ENCODE measurements at places on chromosomes 16 and 17.

GRCh38 chr16:68384288-68385161 is 63.8 kb downstream of the SMPD3 start:
- no peak for DNase-seq

- DNase-seq: no peak
Observed at GRCh38 chr17:36590082-36590481, 1.6 kb upstream of the DHRS11 start.

DNA sequence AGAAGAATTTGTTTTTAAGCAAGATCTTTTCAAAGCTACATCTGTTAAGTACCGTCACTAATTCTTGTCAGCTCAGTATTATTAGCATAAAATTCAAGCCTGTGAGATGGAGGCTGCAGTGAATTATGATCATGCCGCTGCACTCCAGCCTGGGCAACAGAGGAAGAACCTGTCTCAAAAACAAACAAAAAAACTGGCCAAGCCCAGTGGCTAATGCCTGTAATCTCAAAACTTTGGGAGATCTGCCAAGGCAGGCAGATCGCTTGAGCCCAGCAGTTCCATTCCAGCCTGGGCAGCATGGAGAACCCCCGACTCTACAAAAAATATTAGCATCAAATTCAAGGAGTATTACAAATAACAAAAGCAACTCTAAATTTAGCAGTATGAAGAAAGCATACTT is 88.0 kb downstream of the STXBP4 start:
- DNase-seq: no peak

- DNase-seq: no peak
Observed at GRCh38 chr16:67372664-67373063, 20.6 kb downstream of the TPPP3 start.

DNA sequence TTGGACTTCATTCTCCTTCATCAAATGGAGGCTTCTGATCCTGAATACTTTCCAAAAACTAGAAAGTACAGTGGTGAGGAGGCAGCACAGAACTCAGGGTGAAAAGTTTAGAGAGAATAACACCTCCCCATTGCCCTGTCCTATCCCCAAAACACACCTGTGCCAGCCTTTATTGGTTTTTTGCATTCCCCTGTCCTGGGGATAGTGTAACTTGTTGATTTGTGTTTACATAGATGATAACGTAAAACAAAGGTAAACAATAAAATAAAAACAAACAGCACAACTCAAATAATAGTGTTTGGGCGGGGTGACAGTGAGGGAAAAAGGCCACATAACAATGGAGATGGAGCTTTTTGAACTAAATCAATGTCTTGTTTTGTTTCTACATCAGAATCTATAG is 1917.7 kb downstream of the TP53TG3F start:
- DNase-seq: no peak

DNA sequence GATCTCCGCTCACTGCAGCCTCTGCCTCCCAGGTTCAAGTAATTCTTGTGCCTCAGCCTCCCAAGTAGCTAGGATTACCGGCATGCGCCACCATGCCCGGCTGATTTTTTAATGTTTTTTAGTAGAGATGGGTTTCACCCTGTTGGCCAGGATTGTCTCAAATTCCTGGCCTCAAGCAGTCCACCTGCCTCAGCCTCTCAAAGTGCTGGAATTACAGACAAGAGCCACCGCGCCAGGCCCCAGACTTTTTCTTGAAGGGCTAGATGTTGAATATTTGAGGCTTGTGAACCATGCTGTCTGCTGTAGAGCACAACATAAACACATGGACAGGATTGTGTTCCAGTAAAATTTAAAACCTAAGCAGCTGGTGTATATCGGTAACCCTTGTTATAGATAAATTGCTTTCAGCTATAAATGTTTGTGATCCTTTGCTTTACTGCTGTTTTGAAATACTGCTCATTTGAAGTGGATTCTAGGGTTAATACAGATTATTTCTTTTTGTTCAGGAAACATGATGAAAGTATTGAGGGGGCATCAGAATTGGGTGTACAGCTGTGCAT is 12.4 kb downstream of the WSB1 start:
- DNase-seq: no peak

DNA sequence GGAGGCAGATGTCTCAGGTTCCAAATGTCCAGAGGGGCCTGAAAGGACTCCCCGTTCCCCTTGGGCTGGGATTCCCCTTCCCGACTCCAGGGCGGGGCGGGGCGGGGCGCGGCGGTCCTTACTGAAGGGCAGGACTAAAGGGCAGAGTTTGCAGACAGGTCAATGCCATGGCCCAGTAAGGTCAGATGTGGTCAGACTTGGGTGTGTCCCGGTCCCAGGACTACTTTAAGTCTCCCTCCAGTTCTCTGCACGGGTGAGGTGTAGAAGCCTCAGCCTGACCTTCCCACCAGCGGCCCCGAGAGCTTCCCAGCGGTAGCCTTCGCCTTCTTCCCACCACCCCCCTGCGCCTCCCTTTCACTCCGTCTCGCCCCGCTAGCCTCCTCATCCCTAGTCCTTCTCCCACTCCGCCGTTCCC is 532 bp downstream of the KDM6B start:
- DNase-seq: peak; percentile 83

DNA sequence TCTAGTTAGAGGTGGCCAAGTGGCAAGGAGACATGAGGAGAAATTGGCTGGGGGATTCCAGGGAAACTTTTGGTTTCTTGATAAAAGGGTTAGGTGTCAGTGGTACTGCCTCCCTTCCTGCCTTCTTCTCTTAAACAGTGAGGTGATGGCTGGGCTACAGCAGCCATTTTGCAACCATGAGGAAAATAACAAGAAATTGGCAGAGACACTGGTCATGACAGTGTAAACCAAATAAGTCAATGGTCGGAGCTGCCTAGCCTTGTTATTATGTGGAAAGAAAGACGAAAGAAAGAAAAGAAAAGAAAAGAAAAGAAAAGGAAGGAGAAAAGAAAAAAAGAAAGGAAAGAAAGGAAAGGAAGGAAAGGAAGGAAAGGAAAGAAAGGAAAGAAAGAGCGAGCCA is 63.9 kb downstream of the CPPED1 start:
- no peak for DNase-seq

DNA sequence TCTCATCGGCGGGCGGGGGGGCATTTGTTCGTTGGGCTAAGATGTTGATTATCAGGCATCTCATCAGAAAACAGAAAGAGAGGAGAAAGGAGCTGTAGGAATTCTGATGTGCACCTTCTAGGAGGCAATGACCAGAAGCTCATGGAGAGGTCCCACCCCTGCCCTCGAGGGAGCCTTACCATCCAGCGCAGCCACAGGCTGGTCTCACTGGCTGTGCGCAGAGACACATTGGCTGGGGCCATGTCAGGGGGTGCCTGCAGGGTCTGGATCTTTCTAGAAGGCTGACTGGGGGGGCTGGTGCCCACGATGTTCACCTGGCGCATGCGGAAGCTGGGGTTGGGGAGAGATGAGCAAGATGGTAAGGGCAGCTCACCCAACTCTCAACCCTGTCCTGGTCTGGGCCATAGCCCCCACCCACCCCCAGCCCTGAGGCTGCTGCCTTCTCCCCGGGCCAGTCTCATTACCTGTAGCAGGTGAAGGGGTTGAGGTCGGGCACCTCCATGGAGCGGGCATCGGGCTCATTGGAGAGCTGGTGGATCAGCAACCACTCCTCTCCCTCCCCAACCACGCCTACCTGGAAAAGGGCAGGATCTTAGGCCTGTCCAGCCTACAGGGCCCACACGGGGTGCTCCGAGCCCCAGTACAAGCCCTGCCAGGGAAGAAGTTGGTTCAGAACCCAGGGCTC is 86.2 kb upstream of the CDC42EP4 start:
- no peak for DNase-seq

DNA sequence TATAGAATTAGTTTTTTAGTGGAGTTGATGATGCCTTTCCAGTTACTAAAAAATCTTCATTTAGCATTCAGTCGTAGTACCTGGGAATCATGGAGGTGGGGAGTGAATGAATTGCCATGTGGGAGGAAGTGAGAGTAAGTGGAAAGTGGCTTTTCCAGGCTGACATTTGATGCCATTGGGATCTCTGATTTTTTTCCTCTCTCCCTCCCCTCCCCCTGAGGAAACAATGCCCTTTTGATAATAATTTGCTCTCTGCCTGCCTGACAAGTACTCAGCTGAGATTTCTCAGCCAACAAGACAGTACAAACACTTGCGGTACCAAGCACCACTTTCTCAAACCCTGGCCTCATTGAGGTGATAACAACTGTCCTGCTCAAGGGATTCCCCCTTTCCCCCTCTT is 2.2 kb downstream of the UBE2Z start:
- no peak for DNase-seq

- no peak for DNase-seq
Observed at GRCh38 chr17:66549731-66550207, 247.4 kb downstream of the PRKCA start.

- peak; percentile 48 for DNase-seq
Observed at GRCh38 chr17:8016632-8017424, 14.4 kb downstream of the GUCY2D start.

GRCh38 chr17:80925688-80926335 is 65.8 kb upstream of the CHMP6 start:
- DNase-seq: no peak

DNA sequence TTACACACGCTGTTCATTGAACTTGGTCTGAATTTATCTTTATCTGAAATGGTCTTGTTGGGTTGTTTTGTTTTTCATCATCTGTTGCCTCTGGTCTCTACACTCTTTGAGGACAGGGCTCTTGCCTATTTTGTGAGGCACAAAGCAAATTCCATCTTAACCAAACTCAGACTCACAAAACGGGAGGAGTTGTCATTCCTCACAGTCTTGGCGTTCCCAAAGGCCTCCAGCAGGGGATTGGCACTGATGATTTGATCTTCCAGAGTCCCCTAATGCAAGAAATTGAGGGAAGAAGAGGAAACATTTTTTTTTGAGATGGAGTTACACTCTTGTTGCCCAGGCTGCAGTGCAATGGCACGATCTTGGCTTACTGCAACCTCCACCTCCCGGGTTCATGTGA is 8.7 kb downstream of the MYH3 start:
- DNase-seq: no peak

GRCh38 chr17:70320673-70321345 is 151.5 kb downstream of the KCNJ2 start:
- DNase-seq: no peak

GRCh38 chr17:57553526-57553925 is 191.6 kb downstream of the CCDC182 start:
- no peak for DNase-seq

GRCh38 chr17:29628644-29629043 is 5.9 kb upstream of the CORO6 start:
- DNase-seq: no peak

- no peak for DNase-seq
Observed at GRCh38 chr17:36011201-36011600, 6.6 kb downstream of the CCL23 start.

GRCh38 chr17:17667947-17668346 is 13.3 kb upstream of the RAI1 start:
- DNase-seq: no peak

- DNase-seq: peak; percentile 55
Observed at GRCh38 chr17:18025241-18025944, 13.6 kb downstream of the ATPAF2 start.

GRCh38 chr16:8062677-8063076 is 527.6 kb downstream of the TMEM114 start:
- no peak for DNase-seq

DNA sequence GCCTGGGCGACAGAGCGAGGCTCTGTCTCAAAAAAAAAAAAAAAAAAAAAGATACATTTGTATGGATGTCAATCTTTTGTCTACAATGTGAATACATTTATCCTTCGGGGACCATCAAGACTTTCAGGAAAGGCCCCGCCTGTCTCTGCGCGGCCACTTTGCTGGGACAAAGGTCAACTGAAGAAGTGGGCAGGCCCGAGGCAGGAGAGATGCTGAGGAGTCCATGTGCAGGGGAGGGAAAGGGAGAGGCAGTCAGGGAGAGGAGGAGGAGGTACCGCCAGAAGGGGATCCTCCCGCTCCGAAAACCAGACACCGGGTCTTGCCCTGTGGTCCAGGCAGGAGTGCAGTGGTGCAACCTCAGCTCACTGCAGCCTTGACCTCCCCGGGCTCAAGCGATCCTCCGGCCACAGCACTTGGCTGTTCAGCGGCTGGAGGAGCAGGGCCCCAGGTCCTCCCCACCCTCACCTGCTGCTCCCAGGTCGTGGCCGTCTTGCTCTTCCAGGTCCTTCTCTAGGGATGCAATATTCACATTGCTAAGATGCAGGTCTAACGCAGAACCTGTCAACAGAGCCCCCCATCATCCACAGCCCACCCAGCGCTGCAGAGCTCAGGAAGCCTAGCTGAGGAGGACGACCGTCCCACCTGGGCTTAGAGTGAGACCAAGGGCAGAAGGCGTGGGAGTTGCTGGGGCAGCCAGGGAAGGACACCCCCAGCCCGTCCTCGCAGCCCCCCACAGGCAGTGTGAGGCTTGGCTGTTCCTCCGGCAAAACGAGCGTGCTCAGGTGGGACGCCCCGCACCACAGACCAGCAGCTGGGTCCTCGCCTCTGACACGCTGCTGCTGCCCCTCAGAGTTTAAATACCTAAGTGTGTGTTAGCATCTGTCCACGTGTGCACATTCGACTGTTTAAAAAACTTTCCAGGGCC is 19.6 kb downstream of the GNPTG start:
- no peak for DNase-seq

DNA sequence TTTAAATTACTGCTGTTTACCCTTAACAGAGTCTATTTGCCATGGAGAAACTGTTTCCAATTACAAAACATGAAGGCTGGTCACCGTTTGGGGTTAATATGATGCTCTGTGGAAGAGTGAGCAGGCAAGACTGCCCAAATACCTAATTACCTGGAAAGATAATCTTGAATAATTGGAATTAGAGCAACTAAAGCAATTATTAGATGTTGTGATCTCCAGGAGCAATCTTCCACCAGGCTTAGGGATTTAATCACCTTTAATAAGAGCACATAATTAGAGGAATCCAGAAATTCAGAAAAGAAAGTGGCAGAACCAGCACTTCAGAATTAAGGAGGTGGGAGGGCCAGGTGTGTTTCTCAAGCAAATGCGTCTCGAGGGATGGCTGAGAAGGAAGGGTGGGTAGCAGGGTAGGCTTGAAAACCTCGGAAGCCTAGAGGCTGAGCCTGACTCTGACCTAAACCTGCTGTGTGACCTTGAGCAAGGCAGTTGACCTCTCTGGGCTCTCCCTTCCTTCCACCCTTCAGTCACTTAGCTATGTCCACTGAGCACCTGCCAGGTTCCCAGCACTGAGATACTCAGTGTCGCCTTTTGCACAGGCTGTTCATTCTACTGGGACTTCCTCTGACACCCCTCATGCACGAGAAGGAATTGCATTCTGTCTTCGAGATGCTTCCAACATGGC is 113.2 kb downstream of the GSG1L start:
- no peak for DNase-seq

DNA sequence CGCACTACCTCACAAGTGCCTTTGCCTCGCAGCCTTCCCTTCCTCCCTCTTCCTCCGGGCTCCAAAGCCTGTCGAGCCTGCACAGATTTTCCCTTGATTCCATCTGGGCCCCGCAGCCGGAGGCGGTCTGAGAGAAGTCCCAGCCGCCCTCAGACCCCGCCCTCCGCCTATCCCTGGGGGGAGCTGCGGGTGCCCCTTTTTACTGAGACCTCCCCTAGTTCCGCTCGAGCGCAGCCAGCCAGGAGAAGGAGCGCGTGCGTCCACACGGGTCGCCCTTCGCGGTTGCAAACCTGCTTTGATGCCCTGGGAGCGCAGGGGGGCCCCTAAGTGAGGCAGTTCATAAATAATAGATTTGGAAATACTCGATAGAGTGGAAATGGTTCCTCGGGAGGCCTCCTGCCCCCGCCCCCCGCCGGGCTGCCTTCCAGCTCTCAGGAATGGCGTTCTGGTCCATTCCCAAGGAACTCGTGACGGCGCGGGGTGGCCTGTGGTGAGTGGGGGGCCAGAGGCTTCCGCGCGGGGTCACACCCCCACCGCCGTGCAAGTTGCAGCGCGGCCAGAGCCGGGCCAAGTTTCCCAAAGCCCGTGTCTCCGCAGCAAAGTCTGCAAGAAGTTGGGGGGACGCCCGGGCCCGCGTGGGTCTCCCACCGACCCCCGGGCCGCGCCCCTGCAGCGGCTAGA is 610 bp downstream of the C16orf74 start:
- DNase-seq: peak; percentile 42
